Subcutaneous preadipocyte (primary cell): ENCODE measurements at places on chromosomes 4 and X. TPM values are rescaled to one million over a fixed set of nuclear protein-coding genes. Genes with fewer than 3 reads are reported as not detected.

The CYSLTR1 gene
- not detected in 2 replicates for total RNA-seq

The MEPE gene
- total RNA-seq, result not detected in 2 replicates

The OCRL gene
- total RNA-seq, result 12.5 and 17.2 TPM in 2 replicates

The CCKAR gene
- total RNA-seq, result not detected in 2 replicates
